GM23248 (cell line): ENCODE measurements at places on chromosomes 5 and 9.
A peak's percentile ranks its signal among the peaks of the same experiment; 100 is the strongest.

- no peak for DNase-seq
Observed at GRCh38 chr5:149944666-149945065, at the start of gene PDE6A. PDE6A (minus strand) TSS chr5:149944793; CDS start chr5:149944673, 120 bp downstream.

- DNase-seq: no peak
Observed at GRCh38 chr9:75666856-75667554, 223.5 kb upstream of the PCSK5 start.

DNA sequence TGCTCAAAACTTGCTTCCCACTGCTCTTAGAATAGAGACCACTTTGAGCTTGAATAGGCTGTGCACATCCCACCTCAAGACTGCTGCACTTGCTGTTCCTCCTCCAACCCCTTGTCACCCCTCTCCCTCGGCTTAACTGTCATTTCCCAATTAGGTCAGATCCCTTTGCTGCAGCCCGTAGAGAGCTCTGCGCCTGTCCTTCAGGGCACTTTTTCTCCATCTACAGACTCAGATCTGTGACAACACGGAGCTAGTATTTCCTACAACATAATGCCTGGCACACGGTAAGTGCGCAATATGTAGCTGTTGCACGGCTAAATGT, 485 bp upstream of the HABP4 start:
- no peak for DNase-seq

GRCh38 chr5:29131285-29131684, 2062.2 kb upstream of the CDH6 start:
- DNase-seq: no peak

GRCh38 chr5:60978968-60979367, 34.0 kb downstream of the NDUFAF2 start:
- no peak for DNase-seq

GRCh38 chr5:95664204-95664786, 17.7 kb downstream of the RFESD start:
- peak; percentile 67 for DNase-seq

DNA sequence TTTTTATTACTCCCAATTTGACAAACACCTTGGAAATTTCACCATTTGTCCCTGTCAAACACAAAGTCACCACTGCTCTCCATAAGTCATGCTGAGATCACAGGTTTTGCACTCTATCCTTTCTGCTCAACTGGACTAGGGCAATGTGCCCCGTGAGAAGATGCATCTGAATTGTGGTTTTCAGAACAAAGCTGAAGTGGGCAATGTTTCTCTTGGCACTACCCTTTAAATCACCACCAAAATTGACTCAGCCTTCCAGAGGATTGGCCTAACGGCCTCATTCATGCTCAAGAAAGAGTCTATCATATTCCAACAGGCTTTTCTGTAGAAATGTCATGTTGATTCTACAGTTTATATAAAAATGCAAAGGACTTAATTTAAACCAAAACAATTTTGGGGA, 81.0 kb upstream of the TRIO start:
- peak; percentile 50 for DNase-seq

GRCh38 chr9:22010866-22011625, 1.9 kb upstream of the CDKN2B start:
- peak; percentile 56 for DNase-seq

GRCh38 chr9:115386963-115387770, 269.2 kb upstream of the TNC start:
- DNase-seq: no peak

- DNase-seq: no peak
Observed at GRCh38 chr5:130605234-130605633, 559.8 kb downstream of the HINT1 start.

GRCh38 chr9:10095208-10095607, 517.6 kb downstream of the PTPRD start:
- no peak for DNase-seq

GRCh38 chr5:130777794-130778193, 387.3 kb downstream of the HINT1 start:
- no peak for DNase-seq

- DNase-seq: no peak
Observed at GRCh38 chr5:171157775-171158174, 151.3 kb upstream of the TLX3 start.

DNA sequence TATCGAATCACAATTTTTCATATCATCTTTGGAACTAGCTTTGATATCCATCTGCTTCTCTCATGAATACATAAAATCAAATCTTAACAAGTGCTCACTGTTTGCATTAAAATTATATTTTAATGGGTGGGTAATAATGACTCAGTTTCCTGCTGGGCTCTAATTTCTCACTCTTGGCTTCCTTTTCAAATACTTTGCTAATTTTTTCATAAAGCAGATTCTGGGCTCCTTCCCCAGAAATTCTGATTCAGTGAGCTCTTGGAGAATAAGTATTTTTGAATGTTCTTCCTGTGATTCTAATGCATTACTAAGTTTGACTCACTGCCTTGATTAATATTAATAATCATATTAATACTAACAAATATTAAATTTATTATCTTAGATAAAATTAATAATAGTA, 48.9 kb downstream of the YIPF5 start:
- peak; percentile 60 for DNase-seq

DNA sequence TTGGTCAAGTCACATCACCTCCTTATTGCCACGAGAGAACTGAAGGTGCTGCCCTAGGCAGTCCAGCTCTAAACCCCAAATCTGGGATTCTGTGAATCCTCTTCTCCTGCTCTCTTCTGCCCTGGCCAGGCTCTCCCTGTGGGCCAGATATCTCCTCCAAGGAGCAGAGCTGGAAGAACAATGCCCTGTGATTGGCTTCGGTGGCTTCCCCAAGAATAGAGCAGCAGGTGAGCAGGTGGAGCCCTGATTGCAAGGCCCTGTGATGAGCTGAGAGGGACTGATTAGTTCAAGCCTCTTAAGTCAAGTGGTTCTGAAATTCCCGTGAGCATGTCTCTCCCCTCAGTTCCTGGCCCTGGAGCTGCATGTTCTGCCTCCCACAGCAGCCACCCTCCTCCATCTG, 175.3 kb upstream of the BRINP1 start:
- DNase-seq: no peak

- no peak for DNase-seq
Observed at GRCh38 chr5:135319928-135320606, 79.0 kb downstream of the MACROH2A1 start.

DNA sequence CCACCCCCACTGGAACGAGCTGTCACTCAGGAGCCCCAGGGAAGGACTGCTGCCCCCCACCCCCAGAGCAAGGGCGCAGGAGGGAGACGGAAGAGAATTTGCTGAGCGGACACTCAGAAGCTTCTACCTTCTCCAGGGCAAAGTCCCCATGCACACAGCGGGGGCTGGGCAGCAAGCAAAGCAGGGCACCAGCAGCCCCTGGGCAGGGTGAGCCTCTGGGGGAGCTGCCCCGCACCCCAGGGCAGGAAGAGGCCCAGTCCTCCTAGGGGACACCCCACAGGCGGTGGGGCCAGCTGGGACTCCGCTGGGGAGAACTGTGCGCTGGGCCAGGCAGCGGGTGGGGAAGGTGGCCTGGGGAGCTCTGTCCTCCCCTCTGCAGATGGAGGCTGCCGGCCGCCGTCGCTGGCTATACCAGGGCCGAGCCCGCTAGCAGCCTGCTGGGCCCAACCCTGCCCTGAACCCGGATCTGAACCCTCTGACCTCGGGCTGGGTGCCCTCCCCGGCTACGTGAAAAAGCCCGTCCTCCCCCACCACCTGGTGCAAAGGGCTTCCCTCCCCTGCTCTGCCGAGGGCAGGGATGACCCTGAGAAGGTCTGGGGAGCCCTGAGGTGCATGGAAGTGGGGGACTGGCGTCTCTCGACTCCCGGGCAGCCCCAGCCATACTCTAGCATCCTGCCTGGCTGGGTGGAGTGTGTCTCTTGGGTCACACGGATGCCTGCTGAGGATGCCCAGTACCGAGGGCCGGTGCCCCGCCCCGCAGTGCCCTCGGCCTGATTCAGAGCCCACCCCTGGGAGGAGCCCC, 597 bp upstream of the SLC34A3 start:
- no peak for DNase-seq
